Anterior cingulate cortex (tissue), 58 donors: ENCODE measurements at places on chromosomes 11 and 22.

- DNase-seq: no peak
These were observed 6.5 kb upstream of the PVALB start for GRCh38 chr22:36823186-36823839.

- no peak for DNase-seq
These were observed 27.7 kb downstream of the PICALM start for GRCh38 chr11:86040919-86041850.

DNA sequence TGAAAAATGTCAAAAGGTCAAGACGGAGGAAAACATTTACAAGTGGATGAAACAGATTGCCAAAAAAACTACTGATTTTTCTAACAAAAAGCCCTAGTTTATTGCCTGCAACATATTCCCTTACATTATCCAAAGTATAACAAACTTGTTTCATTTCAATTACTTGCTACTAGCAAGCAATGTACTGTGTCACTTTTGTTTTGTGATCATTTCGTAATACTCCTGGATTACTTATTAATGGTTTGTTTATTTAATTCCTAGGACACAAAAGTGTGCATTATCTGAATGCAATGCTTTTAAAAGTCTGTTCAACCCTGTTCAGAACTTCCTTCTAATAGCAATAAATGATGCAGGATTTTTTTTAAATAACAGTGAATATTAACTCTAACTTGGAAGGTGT is 50.9 kb downstream of the CCDC34 start:
- DNase-seq: no peak

GRCh38 chr22:43883012-43883661 is 8.7 kb downstream of the PNPLA5 start:
- DNase-seq: no peak

- DNase-seq: no peak
These were observed 70.3 kb downstream of the KIRREL3 start for GRCh38 chr11:126930091-126930841.
